Activated T-cell treated with anti-CD3 and anti-CD28 coated beads for 4 hours (primary cell): ENCODE measurements at places on chromosomes 2 and 18.

GRCh38 chr2:53490659-53491058, 276.9 kb upstream of the CHAC2 start:
- no peak for DNase-seq

- DNase-seq: no peak
These were observed 164.1 kb downstream of the MYCN start for GRCh38 chr2:16104315-16104948.

DNA sequence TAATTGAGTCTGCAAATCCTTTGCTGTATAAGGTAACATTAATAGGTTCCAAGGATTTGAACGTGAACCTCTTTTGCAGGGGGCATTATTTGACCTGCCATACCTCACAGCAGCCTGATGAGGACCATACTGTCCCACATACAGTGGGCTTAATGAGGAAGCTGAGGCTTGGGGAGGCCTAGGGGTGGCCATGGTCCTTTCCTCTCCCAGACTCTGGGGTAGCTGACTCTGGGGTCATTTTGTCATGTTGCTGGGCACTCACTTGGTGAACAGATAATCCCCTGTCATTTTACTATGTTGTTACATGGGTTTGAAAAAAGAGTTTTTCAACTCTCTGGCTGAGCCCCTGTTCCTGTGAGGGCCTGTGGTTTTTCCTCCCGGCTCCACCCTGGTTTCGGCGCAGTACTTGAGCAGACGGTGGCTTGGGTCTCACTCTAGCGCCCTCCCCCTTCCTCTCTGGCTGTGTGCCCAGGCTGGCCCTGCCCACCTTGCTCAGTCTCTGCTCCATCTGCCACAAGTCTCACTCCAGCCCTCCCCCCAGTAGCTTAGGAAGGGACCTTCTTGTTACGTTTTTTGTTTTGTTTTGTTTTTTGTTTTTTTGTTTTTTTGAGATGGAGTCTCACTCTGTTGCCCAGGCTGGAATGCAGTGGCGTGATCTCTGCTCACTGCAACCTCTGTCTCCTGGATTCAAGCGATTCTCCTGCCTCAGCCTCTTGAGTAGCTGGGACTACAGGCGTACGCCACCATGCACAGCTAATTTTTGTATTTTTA, 21.0 kb downstream of the INPP4A start:
- peak; percentile 51 for DNase-seq

DNA sequence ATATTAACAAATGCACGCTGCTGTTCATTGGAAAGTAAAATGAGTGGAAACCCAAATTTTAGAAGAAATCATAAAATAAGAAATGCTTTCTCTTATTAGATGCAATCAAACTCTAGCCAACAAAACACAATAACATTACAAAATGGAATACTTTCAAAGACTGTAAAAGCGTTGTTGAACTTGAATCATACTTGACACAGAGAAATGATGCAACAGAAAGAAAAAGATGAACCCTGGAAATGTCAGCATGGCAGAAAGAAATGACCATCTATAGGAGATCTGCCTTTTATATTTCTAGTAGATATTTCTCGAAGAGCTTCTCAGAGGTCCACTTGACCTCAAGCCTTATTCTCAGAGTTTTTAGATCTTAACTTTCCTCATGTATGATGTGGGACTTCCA, 170.6 kb upstream of the MEIS1 start:
- DNase-seq: no peak

GRCh38 chr2:221353201-221353600, 218.9 kb downstream of the EPHA4 start:
- no peak for DNase-seq

GRCh38 chr18:36534154-36534688, 236.7 kb downstream of the FHOD3 start:
- no peak for DNase-seq

- no peak for DNase-seq
These were observed 124.0 kb downstream of the GATA6 start for GRCh38 chr18:22293417-22293816.

DNA sequence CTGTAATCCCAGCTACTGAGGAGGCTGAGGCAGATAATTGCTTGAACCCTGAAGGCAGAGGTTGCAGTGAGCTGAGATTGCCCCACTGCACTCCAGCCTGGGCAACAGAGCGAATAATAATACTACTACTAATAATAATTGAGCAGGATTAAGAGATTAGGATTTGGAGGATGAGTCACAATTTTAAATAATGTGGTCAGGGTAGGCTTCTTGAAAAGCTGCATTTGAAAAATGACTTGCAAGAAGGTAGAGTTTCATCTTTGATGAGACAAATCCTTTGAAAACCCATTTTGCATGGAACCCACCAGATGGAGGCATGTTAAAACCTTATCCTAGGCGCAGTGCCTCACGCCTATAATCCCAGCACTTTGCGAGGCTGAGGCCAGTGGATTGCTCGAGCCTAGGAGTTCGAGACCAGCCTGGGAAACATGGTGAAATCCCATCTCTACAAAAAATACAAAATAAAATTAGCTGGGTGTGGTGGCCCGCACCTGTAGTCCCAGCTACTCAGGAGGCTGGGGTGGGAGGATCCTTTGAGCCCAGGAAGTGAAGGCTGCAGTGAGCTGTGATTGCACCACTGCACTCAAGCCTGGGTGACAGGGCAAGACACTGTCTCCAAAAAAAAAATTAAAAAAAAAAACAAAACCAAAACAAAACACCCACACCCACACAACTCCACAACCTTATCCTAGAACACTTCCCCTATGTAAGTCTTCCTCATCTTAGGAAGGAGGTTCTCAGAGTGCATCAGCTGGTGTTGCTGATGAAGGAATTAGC, 3.3 kb upstream of the ATP8B1 start:
- no peak for DNase-seq

DNA sequence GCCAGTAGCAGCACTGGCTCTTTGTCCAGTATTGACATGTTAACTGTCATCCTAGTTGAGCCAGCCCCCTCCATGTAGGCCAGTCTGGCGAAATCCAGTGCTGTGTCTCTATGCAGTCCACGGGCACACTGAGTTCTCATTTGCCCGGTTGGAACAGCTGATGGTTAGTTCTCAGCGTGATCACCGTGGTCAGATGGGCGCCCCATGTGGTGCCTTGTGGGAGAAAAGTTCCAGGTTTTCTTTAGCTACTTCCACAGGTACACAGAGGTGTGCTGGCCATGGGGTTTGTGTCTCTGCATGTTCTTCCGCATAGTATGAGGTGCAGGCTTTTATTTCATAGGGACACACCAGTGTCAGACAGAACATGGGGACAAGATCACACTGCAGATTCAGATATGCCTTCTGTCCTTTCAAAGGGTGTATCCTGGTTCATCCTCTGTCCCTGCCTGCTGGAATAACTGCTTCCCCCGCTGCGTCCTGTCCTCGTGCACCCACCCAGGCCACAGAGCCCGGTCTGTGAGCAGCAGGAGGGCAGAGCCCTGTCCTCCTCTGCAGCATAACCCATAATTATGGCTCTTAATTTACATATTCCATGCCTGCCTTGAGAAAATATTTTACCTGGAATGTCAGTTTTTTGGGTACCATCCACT, 334.1 kb downstream of the GBX2 start:
- no peak for DNase-seq
